ENCODE measurements at places on chromosomes 5 and 9.
A peak's percentile ranks its signal among the peaks of the same experiment; 100 is the strongest.

- peak; percentile 85 for DNase-seq
Observed at GRCh38 chr9:121976751-121977150, 116.4 kb downstream of the TTLL11 start.

GRCh38 chr5:160054831-160055230 is 45.9 kb downstream of the TTC1 start:
- DNase-seq, result peak; percentile 24

GRCh38 chr9:81685763-81686613 is 3.4 kb downstream of the TLE1 start:
- DNase-seq, result peak; percentile 44

- no peak for DNase-seq
Observed at GRCh38 chr5:156685481-156685880, 164.6 kb upstream of the PPP1R2B start.

DNA sequence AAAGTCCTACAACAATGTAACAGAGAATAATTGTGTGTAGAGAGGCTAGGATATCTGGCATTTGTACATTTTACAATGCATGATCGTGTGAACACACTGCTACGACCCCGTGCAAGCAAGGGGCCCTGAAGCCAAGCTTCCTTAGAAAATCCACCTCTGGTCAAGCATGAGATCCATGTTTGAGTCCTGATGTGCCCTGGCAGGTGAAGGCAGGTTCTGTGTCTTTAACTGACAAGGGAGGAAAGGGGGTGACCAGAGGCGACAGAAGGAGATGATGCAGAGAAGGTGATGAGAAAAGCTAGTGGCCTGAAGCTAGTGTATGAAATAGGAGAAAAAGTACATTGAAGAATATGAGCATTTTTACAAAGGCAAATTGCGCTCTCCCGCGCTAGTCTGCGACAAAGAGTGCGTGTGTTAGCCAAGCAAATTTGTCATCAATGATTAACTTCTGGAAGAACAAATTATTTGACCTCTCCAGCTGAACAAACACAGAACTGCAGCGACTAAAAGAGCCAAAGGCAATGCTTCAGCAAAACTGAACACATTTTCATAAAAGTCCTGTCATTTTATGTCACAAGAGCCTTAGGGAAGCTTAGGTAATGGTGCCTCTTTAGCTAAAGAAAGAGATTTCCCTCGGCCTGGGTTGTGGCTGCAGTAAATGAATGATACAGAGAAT is 101.7 kb upstream of the DAPK1 start:
- peak; percentile 94 for DNase-seq

- no peak for DNase-seq
Observed at GRCh38 chr9:29209748-29210291, 1636.5 kb upstream of the C9orf72 start.

DNA sequence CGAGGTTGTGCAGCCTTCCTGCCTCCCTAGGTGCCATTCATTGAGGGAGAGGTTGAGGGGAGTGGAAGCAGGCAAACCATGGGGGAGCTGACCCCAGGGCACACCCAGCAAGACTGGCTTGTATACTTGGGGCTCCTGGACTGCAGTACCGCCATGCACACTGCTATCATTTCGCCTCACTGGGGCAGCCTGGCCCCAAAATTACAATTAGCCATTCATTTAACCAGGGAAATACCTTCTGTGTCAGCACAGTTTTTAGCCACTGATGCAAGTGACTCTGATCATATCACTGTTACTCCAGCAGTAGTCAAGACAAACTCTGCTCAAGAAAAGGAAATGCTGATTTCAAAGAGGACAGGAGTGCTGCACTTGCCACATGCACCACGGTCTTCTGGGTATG is 109.7 kb downstream of the TRIO start:
- no peak for DNase-seq

- DNase-seq, result peak; percentile 71
Observed at GRCh38 chr5:59660737-59661136, 232.8 kb downstream of the PDE4D start.

GRCh38 chr5:344668-345067 is 23.2 kb downstream of the AHRR start:
- no peak for DNase-seq

- DNase-seq, result no peak
Observed at GRCh38 chr9:571066-571465, 270.4 kb upstream of the DMRT1 start.

- DNase-seq, result no peak
Observed at GRCh38 chr5:73748510-73749400, 122.8 kb downstream of the ARHGEF28 start.

- DNase-seq, result no peak
Observed at GRCh38 chr9:92966518-92966800, 19.1 kb downstream of the FGD3 start.

GRCh38 chr5:155959082-155959481 is 367.9 kb upstream of the SGCD start:
- no peak for DNase-seq

DNA sequence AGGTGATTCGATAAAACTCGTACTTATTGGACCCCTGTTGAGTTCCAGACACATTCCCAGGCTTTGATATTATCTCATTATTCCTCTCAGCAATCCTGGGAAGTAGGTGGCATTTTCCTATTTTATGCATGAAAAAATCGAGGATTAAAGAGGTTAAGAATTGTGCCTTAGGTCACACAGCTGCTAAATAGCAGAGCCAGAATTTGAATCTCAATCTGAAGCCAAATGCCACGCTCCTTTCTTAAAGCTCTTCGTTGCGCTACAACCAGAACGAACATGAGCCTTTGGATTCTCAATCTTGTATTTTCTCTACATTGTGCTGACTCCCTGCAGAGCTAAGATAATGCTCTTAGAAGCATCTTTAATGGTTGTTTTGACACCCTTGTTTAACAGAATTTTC is 527.8 kb upstream of the TLE4 start:
- DNase-seq, result no peak

Measured in DMS53 (cell line).